ENCODE measurements at places on chromosomes 16 and 17. TPM values are rescaled to one million over a fixed set of nuclear protein-coding genes. Genes with fewer than 3 reads are reported as not detected.

SLC35G6 gene
- not detected for total RNA-seq

SEPTIN12 gene
- not detected for total RNA-seq

BEAN1 gene
- 4.5 TPM for total RNA-seq

ABCC12 gene
- 0.41 TPM for total RNA-seq

FOXJ1 gene
- total RNA-seq: 0.82 TPM

PMP22 gene
- total RNA-seq: 9.4 TPM

SLC16A13 gene
- total RNA-seq: 0.82 TPM

OTOP3 gene
- not detected for total RNA-seq

KRTAP4-5 gene
- not detected for total RNA-seq

CEP20 gene
- total RNA-seq: 44.8 TPM

CACNA1G gene
- 7.7 TPM for total RNA-seq

MTMR4 gene
- 126 TPM for total RNA-seq

RAD51D gene
- total RNA-seq: 9.8 TPM

GTF3C1 gene
- 77.9 TPM for total RNA-seq

DBNDD1 gene
- 10.6 TPM for total RNA-seq

MIEN1 gene
- total RNA-seq: 12.6 TPM

NQO1 gene
- 4.1 TPM for total RNA-seq

TMEM132E gene
- 1.6 TPM for total RNA-seq

LRRC75A gene
- 3.3 TPM for total RNA-seq

SHISA6 gene
- total RNA-seq: 2.4 TPM
